ENCODE measurements at places on chromosomes 4 and X. TPM values are rescaled to one million over a fixed set of nuclear protein-coding genes. Genes with fewer than 3 reads are reported as not detected.
A peak's percentile ranks its signal among the peaks of the same experiment; 100 is the strongest.

GRCh38 chr4:109574443-109574850 is 14.4 kb downstream of the MCUB start:
- DNase-seq: peak; percentile 69

Gene CHST7
- total RNA-seq: 34.5 TPM

DNA sequence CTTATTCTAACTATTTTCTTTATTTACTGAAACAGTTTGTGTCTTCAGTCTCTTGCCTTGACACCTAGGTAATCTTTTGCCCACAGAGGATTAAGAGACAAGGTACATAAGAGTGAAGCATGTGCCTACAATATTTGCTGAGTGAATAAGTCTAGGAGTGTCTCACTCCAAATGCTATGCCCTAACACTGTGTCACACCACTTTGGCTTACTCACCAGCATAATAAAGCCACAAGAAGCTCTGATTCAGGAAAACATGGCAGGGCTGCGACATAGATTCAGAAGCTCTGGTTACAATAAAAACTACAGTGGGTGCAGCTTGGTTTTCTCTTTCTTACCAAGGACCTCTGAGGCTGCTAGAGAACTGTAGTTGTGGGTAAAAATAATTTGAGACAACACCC is 127.1 kb downstream of the RBM46 start:
- no peak for DNase-seq

GRCh38 chr4:24582235-24582832 is 2.0 kb downstream of the DHX15 start:
- DNase-seq: peak; percentile 12

DNA sequence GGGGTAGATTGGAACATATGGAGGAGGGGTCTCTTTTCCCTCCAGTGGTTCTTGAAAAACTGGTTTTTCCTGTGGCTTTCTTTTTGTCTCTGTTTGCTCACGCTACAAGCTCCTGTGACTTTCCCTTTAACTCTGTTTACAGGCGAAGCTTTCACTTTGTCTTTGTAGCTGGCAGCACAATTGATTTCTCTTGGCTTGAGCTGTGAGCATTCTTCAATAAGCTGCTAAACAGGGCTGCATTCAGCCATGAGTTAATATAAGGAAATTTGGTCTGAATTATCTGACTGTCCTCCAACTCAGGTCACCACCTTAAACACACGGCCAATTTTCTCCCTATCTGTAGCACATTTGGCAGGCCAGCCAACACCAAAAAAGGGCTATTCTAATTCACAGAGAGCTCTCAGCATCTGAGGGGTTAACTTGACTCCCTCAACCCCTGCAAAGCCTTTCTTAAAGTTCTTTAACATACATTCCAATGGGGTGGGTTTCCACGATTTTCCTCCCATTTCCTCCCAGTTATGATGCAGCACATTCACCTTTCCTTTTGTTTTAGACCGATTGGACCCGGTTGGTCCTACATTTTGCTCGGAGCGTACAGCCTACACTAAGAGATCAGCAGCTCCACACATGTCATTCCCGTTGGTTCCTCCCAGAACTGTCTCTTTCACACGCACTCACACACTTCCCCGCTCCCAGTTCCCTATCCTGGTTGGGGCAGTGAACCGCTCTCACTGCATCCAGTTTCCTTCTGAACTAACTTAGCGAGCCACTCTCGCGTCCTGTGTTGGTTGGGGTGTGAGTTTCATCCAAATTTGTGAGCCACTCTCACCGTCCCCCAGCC is 45.4 kb downstream of the UGT2A3 start:
- no peak for DNase-seq

Gene COQ2
- total RNA-seq: 18.7 TPM

Gene VEGFC
- 2.4 TPM for total RNA-seq

DNA sequence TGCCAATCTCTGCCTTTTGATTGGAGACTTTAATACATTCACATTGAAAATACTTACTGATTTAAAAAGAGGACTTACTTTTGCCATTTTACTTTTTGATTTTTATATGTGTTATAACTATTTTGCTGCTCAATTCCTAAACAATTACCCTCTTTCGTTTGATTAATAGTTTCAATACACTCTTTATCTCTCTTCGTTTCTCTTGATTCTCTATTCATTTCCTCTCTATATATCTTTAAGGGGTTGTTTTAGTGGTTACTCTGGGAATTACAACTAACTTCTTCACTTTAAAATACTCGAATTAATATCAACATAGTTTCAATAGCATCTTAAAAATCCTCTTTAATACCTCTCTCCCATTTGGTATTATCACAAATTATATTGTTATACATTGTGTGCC is 116.6 kb downstream of the PTCHD1 start:
- no peak for DNase-seq

- no peak for DNase-seq
Observed at GRCh38 chr4:165592386-165592785, 213.6 kb downstream of the CPE start.

Data from lung microvascular endothelial cell (primary cell).